ENCODE measurements at places on chromosomes 1 and 21.

- no peak for DNase-seq
Measured at GRCh38 chr1:38784452-38785284, 74.9 kb downstream of the RRAGC start.

- DNase-seq, result no peak
Measured at GRCh38 chr21:25970254-25970930, 200.2 kb downstream of the APP start.

DNA sequence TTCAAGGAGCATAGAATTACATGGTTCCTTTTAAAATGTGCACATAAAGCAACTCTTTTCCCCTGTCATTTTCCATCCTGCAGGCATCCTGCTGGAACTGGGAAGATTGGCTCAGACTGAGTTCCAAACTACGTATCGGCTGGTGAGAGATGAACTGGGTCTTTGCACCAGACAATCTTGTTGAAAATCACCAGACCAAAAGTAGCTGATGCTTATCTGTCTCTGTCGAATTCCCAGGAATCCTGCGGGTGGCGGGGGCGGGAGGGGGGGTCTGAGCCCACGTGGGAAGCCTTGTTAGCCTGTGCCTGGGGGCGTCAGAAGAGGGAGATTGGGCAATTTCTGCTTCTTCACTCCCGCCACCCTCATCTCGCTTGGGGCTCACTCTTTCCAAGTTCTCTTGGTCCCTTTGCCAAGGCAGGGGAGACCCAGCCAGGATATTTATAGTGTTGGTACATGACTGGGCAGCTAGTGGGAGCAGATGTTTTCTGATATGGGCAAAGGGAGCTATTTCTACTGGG lies 90.1 kb upstream of the SLC25A33 start:
- no peak for DNase-seq

- no peak for DNase-seq
Measured at GRCh38 chr1:24742090-24742938, 2.9 kb upstream of the CLIC4 start.

DNA sequence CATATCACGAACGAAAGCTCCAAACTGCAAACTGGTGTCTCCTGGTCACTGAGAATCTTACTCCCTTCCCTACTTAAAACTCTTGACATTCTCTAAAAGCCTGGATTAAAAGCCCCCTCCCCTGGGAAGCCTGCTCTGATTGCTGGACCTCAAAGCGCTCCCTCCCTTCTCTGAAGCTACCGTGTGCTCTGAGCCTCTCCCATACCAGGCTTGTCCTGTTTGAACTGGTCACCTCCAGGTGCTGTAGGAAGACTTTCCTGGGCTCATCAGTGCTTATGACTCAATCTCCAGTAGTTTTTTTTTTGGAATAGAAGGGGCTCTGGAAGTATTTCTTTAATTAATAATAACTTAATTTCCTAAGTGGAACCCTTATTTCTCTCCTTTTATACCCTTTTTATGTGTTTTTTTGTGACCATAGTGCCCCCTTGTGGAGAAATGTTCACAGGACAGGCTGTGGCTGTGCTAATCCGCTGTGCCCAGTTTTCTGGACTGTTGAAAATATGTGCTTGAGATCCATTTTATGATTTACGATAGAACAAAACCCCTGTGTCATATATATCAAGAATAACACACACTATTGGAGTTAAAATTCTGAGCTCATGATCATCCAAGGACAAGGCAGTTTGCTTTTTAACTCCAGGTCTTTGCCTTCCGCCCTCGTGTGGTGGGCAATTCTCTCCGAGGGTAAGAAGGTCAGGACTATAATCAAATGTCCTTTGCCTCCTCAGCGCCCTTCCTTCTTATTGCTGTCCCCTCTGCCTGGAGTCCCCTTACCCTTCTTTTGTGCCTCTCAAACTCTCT lies 16.9 kb downstream of the MTARC1 start:
- no peak for DNase-seq

Measured in NCI-H1417 treated with DMSO at 0.1 percent for 48 hours (cell line).